ENCODE measurements at places on chromosomes 2 and 18. TPM values are rescaled to one million over a fixed set of nuclear protein-coding genes. Genes with fewer than 3 reads are reported as not detected.
A peak's percentile ranks its signal among the peaks of the same experiment; 100 is the strongest.

GRCh38 chr2:199922856-199923255 lies 11.8 kb downstream of the C2orf69 start:
- no peaks in the 10 kb centered on the region for H3K36me3 ChIP-seq
- H3K27me3 ChIP-seq = no peaks in the 10 kb centered on the region
- no peak overlapping the region for H3K27ac ChIP-seq
- H3K4me1 ChIP-seq = no peaks in the 10 kb centered on the region

DNA sequence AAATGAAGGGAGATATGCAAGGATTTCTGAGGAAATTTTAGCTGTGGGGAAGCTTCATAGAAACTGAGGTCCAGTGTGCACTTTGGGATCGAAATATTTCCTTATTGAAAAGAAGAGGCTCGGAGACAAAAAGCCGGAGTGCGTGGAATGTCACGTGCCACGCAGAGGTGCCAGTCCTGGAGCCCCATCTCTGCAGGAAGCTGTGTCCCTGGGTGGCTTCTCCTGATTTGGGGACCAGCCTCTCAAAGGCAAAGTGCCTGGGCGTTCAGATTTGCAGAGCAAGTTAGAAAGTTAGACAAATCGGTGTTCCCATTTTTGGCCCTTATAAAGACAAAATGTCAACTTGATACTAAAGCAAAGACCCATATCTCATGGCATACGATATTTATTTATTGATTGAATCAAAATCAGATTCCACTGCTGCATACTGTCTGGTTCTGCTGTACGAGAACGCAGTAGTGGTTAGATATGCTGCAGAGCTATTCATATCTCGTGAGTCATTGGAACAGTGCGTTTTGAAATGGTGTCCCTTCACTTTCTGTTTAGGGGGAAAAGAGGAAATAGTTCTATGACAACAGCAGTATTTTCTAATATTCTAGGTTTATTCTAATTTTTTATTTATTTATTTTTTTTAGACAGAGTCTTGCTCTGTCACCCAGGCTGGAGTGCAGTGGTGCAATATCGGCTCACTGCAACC lies 9.1 kb upstream of the ATG16L1 start:
- DNase-seq = no peak
- H3K4me1 ChIP-seq = no peaks in the 10 kb centered on the region
- H3K4me3 ChIP-seq = no peak overlapping the region
- no peaks in the 10 kb centered on the region for H3K27me3 ChIP-seq
- H3K27ac ChIP-seq = no peak overlapping the region

- no peaks in the 10 kb centered on the region for H3K36me3 ChIP-seq
- H3K4me1 ChIP-seq = no peaks in the 10 kb centered on the region
- no peak overlapping the region for H3K27ac ChIP-seq
- DNase-seq = no peak
- H3K27me3 ChIP-seq = no peaks in the 10 kb centered on the region
Measured at GRCh38 chr2:47452761-47453160, 49.8 kb downstream of the MSH2 start.

GRCh38 chr2:191566344-191566743 lies 111.6 kb upstream of the NABP1 start:
- no peaks in the 10 kb centered on the region for H3K4me1 ChIP-seq
- H3K4me3 ChIP-seq = no peak overlapping the region
- no peaks in the 10 kb centered on the region for H3K27me3 ChIP-seq
- no peaks in the 10 kb centered on the region for H3K36me3 ChIP-seq

The TOGARAM2 gene
- 0.33 TPM for total RNA-seq

- H3K27ac ChIP-seq = no peak overlapping the region
- DNase-seq = no peak
- H3K27me3 ChIP-seq = no peaks in the 10 kb centered on the region
- no peaks in the 10 kb centered on the region for H3K4me1 ChIP-seq
- no peak overlapping the region for H3K4me3 ChIP-seq
Measured at GRCh38 chr2:155975734-155976133, 356.8 kb downstream of the NR4A2 start.

- H3K4me3 ChIP-seq = no peak overlapping the region
- H3K4me1 ChIP-seq = no peaks in the 10 kb centered on the region
- no peak overlapping the region for H3K27ac ChIP-seq
- H3K27me3 ChIP-seq = peaks cover 7% of the 10 kb centered on the region
Measured at GRCh38 chr2:110802208-110802932, 70.0 kb downstream of the ACOXL start.

The IFT172 gene
- 28.2 TPM for total RNA-seq

DNA sequence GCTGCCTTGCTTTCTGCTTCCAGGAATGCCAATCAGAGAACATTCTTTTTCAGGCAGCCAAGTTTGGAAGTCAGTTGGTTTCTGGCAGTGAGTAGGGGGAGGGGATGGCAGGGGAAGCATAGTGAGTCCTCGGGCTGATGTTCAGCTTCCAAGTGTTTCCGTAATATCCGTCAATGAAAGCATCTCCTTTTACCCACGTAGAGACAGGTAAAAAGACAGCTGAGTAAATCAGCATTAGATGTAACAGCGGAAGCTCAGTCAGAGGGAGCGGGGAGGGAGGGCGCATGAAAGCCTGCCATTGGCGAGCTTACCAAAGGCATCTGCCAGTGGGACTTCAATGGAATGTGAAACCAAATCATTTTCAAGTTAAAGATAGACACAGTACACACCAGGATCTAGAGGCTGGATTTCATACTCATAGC lies 117.1 kb upstream of the DTNA start:
- H3K4me1 ChIP-seq = no peaks in the 10 kb centered on the region
- H3K36me3 ChIP-seq = no peaks in the 10 kb centered on the region
- H3K27ac ChIP-seq = peak overlapping the region; percentile 59
- peak; percentile 55 for DNase-seq

DNA sequence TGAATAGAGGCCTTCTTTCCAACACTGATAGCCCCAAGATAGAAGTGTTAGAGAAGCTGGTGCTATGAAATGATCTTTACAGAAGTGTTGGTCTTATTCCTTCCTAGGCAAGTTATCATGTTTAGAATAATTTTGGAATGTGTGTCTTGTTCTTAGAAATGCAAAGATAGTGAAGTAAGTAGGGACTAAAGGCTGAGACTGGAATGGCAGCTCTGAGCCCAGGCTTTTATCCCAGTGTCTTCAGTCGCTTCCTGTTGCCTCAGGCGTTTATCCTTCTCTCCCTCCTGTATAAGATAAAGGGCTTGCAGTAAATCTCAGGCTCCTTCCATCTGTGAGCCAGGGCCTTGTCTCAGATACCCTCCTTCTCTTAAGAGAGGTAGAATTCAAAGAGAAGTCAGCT lies 218.1 kb downstream of the TPGS2 start:
- no peaks in the 10 kb centered on the region for H3K4me1 ChIP-seq
- H3K27ac ChIP-seq = no peak overlapping the region
- no peak for DNase-seq
- H3K27me3 ChIP-seq = no peaks in the 10 kb centered on the region
- H3K36me3 ChIP-seq = no peaks in the 10 kb centered on the region
- no peak overlapping the region for H3K4me3 ChIP-seq

GRCh38 chr2:159616286-159616701 lies at the start of gene BAZ2B:
TSS of gene BAZ2B (minus strand) at chr2:159616548. CDS start at chr2:159478719, 137,829 bp downstream.
- DNase-seq = peak; percentile 23
- peak within 1 kb of the TSS; percentile 99 for H3K27ac ChIP-seq
- no peaks in the 10 kb centered on the region for H3K27me3 ChIP-seq
- H3K4me3 ChIP-seq = peak within 1 kb of the TSS; percentile 82
- no peaks in the 10 kb centered on the region for H3K36me3 ChIP-seq

- H3K27me3 ChIP-seq = no peaks in the 10 kb centered on the region
- no peak for DNase-seq
- H3K4me3 ChIP-seq = no peak overlapping the region
- H3K4me1 ChIP-seq = no peaks in the 10 kb centered on the region
- H3K36me3 ChIP-seq = no peaks in the 10 kb centered on the region
Measured at GRCh38 chr2:117832332-117832731, 17.8 kb downstream of the DDX18 start.

The ARHGAP15 gene
- 8.9 TPM for total RNA-seq

GRCh38 chr2:136072621-136073020 lies 45.3 kb downstream of the CXCR4 start:
- no peaks in the 10 kb centered on the region for H3K36me3 ChIP-seq
- no peak overlapping the region for H3K4me3 ChIP-seq
- no peaks in the 10 kb centered on the region for H3K27me3 ChIP-seq
- H3K27ac ChIP-seq = no peak overlapping the region
- H3K4me1 ChIP-seq = no peaks in the 10 kb centered on the region

GRCh38 chr2:147232225-147232669 lies 612.6 kb upstream of the ACVR2A start:
- no peaks in the 10 kb centered on the region for H3K4me1 ChIP-seq
- H3K27me3 ChIP-seq = no peaks in the 10 kb centered on the region
- no peak overlapping the region for H3K4me3 ChIP-seq

The RPRM gene
- total RNA-seq = not detected

GRCh38 chr2:163471947-163472346 lies 263.9 kb downstream of the FIGN start:
- H3K27me3 ChIP-seq = no peaks in the 10 kb centered on the region
- no peaks in the 10 kb centered on the region for H3K36me3 ChIP-seq
- H3K27ac ChIP-seq = no peak overlapping the region
- no peaks in the 10 kb centered on the region for H3K4me1 ChIP-seq
- DNase-seq = no peak

DNA sequence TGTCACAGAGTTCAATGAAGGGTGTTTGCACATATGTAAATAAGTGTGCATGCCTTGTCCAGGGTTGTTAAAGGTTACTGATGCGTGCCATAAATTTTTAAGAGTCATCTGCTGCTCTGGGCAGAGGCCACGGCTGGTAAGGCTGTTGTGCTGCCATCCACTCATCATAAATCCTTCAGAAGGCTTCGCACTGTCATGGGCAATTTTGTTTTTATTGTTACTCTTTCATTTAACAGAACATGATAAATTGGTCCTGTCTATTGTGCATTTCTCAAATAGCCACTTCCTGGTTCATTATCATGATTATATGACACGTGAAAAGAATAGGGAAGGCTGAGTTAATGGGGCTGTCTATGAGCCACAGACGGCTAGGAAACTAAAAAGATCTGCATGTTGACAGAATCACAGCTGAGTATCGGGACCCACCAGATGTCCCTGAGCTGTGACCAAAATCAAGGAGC lies 634.3 kb upstream of the SOX11 start:
- DNase-seq = no peak
- H3K4me1 ChIP-seq = no peaks in the 10 kb centered on the region
- no peak overlapping the region for H3K27ac ChIP-seq
- no peaks in the 10 kb centered on the region for H3K27me3 ChIP-seq

DNA sequence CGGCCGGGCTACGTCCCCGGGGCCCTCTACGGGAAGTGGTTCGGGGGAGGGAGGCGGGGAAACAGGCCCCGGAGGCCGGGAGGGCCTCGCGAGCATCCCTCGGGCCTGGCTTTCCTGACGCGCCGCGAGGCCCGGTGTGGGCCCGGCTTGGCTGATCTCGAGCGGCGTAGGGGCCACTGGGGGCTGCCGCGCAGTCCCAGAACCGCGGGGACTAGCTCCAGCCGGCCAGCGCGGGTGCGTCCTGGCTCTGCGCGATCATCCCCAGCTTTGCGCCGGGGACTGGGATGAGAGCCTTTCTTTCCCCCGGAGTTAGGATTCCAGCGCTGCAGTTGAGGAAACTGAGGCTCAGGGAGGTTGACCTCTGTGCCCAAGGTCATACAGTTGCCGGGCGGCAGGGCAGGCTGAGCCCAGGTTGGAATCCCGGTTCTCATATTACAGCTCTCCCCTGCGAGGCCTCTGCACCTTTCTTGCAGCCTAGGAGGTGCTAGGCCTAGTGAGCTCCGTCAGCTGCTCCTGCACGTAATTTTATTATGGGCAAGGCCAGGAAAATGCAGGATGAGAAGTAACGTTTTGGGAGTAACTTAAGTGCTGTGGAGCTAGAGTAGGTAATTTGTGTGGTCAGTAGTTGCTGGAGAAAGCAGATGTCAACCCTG lies 501 bp downstream of the LPIN1 start:
- no peaks in the 10 kb centered on the region for H3K27me3 ChIP-seq
- peak overlapping the region; percentile 91 for H3K27ac ChIP-seq
- H3K4me3 ChIP-seq = peak overlapping the region; percentile 60
- no peak for DNase-seq

DNA sequence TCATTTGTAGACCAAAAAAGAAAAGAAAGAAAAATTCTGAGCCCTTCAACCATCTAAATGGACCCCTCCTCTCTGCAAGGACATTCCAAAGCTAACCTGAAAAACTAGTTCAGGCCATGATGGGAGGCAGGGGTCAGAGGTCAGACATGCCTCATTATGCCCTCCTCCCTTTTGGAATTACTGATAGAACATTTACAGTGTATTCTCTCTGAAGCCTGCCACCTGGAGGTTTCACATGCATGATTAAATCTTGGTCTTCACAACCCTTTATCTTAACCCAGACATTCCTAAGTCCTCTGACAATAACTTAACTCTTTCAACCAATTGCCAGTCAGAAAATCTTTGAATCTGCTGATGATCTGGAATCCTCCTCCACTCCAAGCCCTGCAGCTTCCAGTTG lies 86.0 kb downstream of the SPP2 start:
- H3K36me3 ChIP-seq = no peaks in the 10 kb centered on the region
- no peak overlapping the region for H3K4me3 ChIP-seq
- DNase-seq = no peak

Measured in breast epithelium (tissue), 4 donors.